ENCODE measurements at places on chromosomes 5 and 9. TPM values are rescaled to one million over a fixed set of nuclear protein-coding genes. Genes with fewer than 3 reads are reported as not detected.

GRCh38 chr9:77747163-77747562 lies 99.0 kb upstream of the GNA14 start:
- DNase-seq: no peak

GRCh38 chr5:141878186-141878710 lies at the start of gene PCDH1:
TSS of gene PCDH1 (minus strand) at chr5:141878410. CDS start at chr5:141878262, 148 bp downstream.
- DNase-seq: peak; percentile 69

LVRN gene
- total RNA-seq: 0.52 TPM

GRCh38 chr5:127153031-127153430 lies 79.7 kb upstream of the C5orf63 start:
- no peak for DNase-seq

ARSB gene
- 8.2 TPM for total RNA-seq

JAK2 gene
- total RNA-seq: 18.9 TPM

DNA sequence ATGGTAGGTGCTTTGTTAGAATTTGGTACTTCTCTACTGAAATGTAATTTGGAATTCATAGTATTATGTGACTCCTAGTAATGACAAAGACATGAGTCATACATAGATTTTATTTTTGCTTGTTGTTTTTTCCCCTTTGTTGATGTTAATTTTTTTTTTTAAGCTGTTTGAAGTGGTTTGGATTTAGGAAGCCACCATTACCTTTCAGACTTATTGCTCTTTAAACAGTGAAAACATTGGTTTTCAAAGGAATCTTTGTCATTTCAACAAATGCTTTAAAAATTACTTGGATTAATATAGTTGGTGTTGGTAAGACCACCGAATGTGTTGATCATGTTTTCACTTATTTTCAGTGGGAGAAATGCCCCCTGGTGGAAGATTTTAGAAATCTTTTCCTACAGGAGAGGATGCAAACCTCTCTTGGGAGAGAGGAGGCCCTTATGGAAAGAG lies 170.1 kb upstream of the PITX1 start:
- DNase-seq: no peak

GRCh38 chr5:150245111-150245789 lies 44.3 kb downstream of the CAMK2A start:
- no peak for DNase-seq

- no peak for DNase-seq
These were observed 21.5 kb downstream of the OLFM1 start for GRCh38 chr9:135108831-135109510.

- DNase-seq: no peak
These were observed 330.8 kb upstream of the RFX3 start for GRCh38 chr9:3856592-3856991.

GRCh38 chr5:96963267-96963666 lies 27.4 kb downstream of the LNPEP start:
- DNase-seq: no peak

- no peak for DNase-seq
These were observed 475.5 kb upstream of the ACO1 start for GRCh38 chr9:31908891-31909480.

DNA sequence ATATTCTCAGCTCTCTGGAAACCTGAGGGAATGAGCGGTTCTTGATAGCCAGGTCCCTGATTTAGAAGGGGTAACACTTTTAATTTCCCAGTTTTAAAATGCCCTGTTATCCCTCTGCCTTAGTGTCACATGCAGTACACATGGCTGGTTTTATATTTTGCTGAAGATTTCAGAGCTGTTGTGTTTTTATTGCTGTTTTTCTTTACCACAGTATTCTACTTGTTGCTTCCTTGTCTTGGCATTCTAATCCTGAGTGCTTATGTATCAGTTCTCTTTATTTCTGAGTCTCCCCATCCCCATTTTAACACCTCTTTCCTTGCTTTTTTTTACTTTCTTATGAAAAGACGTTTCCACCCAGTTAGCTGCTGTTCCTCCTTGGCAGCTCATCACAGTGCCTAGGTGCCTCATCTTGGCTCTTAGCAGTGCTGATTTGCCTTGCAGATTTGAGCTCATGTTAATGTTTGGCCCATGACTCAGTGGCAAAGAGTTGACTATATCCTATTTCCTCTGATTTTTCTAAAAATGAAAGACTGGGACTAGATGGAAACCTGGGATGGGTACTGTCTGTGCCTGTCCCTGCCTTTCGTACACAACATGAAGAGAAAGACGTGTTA lies 3.7 kb downstream of the MTRR start:
- no peak for DNase-seq

- no peak for DNase-seq
These were observed 21.2 kb upstream of the MLANA start for GRCh38 chr9:5869315-5870019.

WNK2 gene
- total RNA-seq: 279 TPM

SLC26A2 gene
- 1,067 TPM for total RNA-seq

AGXT2 gene
- not detected for total RNA-seq

DNA sequence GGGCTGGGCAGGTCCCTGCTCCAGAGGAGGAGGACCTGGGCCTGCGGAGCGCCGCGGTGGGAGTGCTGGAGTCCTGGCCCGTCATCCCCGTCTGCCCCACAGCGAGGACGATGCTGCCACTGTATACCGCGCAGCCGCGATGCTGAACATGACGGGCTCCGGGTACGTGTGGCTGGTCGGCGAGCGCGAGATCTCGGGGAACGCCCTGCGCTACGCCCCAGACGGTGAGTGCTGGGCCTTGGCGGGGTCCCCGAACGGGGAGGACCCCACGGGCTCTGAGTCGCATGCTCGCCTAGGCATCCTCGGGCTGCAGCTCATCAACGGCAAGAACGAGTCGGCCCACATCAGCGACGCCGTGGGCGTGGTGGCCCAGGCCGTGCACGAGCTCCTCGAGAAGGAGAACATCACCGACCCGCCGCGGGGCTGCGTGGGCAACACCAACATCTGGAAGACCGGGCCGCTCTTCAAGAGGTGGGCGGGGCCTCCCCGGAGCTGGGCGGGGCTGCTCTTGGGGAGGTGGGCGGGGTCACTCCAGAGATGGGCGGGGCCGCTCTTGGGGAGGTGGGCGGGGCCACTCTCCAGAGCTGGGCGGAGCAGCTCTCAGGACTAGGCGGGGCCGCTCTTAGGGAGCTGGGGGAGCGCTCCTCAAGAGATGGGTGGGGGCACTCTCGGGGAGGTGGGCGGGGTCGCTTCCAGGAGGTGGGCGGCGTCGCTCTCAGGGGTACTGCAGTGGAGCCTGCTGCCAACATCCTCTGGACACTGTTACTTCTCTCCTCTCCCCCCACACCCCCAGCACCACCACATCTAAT lies 13.1 kb downstream of the LRRC26 start:
- no peak for DNase-seq

SLC9A3 gene
- 78.1 TPM for total RNA-seq

LRRC19 gene
- total RNA-seq: 98.5 TPM

DNA sequence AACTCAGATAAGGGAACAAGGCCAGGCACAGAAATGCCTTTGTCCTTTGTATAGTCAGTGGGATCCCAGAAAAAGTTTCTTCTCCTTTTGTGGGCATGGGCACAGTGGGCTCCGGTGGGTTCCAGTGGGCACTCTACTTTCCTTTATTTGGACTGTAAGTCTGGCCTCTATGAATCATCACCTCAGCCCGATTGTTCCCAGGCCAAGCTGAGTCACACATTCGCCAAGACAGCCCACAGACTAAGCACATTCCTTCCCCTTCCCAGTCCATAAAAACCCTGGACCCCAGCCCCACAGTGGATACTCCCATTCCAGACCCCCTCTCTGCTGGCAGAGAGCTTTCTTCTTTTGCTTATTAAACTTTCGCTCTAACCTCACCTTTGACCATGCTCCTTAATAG lies 165.0 kb downstream of the FBXL17 start:
- no peak for DNase-seq

- no peak for DNase-seq
These were observed 256.7 kb downstream of the ARRDC3 start for GRCh38 chr5:91126448-91126847.

CAPSL gene
- total RNA-seq: not detected

TMEM174 gene
- not detected for total RNA-seq

- no peak for DNase-seq
These were observed 52.4 kb downstream of the FBXW11 start for GRCh38 chr5:171953860-171954701.

GRCh38 chr5:84816746-84817547 lies 432.3 kb upstream of the EDIL3 start:
- DNase-seq: no peak

TAS2R1 gene
- not detected for total RNA-seq
